ENCODE measurements at places on chromosomes 3 and 15.

DNA sequence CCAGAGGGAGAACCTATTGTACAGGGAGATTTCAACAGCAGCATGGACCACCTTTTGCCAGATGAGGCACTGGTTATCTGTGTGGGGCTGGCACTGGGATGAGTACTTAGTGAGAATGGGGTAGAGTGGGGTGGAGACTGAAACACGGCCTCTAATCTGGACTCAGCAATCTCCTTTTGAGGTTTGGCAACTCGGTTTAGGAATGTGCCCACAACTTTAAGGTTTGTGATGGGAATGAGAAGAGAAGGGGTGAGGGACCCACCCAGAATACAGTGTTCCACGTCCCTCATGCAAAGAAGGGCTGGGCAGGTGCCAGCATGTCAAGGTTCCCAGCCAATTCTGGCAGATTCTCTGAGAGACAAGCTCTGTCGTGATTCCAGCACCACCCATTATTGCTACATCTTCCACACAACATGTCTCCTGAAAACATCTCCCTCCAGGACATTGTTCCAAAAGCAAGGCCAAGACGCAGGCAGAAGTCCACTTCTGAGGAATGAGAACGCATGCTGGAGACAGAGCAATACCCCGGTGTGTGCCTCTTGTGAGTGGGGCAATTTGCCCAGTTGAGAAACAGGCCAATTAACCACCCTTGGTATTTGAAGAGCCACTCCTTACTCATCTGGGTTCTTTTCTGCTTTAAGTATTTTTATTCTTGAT lies 37.5 kb upstream of the CCR4 start:
- no peak for DNase-seq

DNA sequence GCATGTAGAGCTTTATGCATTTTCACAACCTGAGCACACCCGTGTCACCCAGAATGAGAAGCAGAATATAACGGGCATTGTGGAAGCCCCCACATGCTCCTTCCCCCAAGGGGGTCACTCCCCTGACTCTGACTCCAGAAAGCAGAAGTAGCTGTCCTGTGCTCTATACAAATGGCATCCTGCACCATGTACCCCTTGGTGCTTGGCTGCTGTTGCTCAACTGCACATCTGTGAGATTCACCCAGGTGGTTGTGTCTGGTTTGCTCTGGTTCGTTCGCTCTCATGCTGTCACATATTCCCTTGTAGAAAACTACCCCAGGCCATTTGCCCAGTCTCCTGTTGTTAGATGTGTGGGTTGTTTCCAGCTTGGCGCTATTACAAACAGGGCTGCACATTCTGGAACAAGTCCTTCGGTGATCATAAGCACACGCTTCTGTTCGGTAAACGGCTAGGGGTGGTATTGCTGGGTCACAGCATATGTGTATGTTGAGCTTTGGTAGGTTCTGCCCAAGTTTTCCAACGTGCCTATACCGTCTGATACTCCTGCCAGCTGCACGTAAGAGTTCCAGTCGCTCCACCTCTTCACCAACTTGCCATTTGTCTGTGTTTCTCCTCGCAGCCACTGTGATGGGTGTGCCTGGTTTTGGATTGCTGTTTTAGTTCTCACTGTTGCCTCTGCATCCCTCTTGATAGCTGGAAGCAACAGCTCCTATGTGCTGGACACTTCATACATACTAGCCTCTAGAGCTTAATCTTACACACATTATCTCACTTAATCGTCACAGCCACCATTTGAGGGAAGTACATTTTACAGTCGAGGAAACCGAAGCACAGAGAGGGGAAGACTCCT lies 65.4 kb upstream of the SLC6A6 start:
- no peak for DNase-seq

GRCh38 chr3:33926998-33927605 lies 128.7 kb downstream of the PDCD6IP start:
- no peak for DNase-seq

DNA sequence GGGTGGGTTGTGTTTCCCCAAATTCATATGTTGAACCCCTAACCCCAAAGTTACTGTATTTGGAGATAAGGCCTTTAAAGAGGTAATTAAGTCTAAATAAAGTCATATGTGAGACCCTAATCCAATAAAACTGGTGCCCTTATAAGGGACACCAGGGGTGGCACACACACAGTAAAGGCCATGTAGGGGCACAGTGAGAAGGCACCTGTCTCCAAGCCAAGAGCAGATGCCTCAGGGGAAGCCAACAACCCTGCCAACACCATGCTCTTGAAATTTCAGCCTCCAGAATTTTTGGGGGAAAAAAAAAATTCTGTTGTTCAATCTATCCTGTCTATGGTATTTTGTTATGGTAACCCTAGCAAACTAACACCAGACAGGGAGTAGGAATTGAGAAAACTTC lies 1.5 kb upstream of the GMNC start:
- no peak for DNase-seq

DNA sequence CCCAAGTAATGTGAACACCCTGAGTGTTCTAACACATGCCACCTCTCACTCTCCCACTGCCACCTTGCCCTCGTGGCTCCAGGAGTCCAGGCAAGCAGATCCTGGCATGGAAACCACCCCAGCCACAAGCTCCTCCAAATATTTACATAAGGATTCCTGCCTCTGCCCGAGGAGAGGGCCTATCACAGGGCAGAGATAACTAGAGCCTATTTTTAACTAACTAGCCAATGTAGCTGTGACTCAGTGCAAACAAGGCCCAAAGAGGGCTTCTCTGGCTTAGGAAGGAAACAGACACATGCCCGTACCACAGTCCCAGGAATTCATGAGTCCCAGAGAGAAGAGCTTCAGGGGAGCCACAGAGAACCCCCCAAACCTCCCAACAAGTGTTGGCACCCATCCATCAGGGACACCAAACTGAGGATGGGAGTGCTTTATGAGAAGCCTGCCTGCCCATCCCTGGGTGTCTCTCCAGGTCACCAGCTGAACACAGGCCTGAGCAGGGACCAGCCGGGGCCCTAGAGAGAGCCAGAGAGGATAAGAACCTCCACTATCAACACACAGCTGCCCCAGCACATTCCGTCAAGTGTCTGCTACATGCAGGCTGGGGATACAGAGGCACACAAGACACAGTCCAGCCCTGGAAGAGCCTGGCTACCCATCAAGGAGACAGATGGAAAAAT lies 9.2 kb downstream of the FYCO1 start:
- no peak for DNase-seq

- DNase-seq = no peak
Observed at GRCh38 chr3:81277853-81278252, 483.6 kb downstream of the GBE1 start.

GRCh38 chr3:115898656-115899410 lies 275.5 kb downstream of the GAP43 start:
- DNase-seq = no peak

GRCh38 chr3:72519946-72520604 lies 328.2 kb downstream of the SHQ1 start:
- no peak for DNase-seq

- no peak for DNase-seq
Observed at GRCh38 chr3:101171681-101172191, 148.6 kb downstream of the IMPG2 start.

Measured in stimulated activated CD8-positive, alpha-beta memory T cell treated with anti-CD3 and anti-CD28 coated beads, Interleukin-12 subunit alpha, Interleukin-12 subunit beta, amount 100 ng/mL, for 4 hours (primary cell).